Omental fat pad (tissue), 4 donors: ENCODE measurements at places on chromosomes 7 and 10. TPM values are rescaled to one million over a fixed set of nuclear protein-coding genes. Genes with fewer than 3 reads are reported as not detected.

DNA sequence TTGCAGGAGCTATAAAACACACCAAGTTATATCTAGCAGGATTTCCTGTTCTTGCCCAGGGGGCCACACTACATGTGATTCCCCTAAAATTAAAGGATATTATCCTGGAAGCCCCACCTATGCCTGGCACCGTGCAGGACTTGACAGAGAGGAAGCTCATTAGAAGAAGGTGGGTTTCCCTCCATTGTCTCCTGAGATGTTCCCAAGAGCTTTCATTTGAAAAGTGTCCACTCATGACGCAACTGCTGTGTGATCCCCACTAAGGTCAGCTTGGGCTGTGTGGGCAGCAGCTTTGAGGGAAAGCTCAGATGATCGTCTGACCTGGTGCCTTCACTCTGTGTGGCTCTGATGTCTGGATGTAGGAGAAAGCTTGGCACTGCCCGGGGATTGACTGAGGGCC lies 53.5 kb downstream of the RAMP3 start:
- no peak for DNase-seq

DNA sequence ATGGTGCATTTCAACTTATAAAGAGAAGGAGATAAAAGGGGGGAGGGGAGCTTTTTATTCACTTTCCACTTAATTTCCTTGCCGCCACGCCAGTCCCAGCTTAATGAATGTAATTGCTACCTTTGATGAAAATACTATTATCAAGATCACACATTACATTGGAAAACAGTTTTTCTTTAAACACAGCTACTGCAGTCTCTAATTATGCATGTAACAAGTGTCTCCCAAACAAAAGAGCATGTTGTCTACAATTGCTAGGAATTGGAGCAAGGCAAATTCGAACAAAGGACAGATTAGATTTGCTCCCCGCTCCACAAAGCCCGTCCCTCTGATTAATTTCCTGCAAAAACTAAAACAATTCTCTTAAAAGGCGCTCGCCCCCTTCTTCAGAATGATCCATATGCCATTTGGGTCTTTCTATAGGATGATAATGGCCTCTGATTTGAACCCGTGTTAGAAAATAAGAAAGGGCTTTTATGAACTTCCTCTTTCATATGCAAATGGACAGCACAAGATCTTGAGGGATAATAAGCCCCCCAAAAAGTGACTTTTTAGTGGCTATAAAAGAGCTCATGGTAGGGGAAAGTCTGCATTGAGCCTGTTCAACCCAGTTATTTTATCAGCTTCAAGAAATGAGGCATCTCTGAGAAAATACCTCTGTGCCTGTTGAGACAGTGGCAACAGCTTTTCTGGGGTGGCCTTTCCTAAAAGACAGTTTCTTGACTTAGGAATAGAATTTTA lies 60.6 kb downstream of the ACADSB start:
- no peak for DNase-seq

GRCh38 chr10:127420138-127420684 lies 128.9 kb upstream of the NPS start:
- no peak for DNase-seq

- no peak for DNase-seq
Observed at GRCh38 chr7:91915401-91916050, 25.1 kb upstream of the AKAP9 start.

DNA sequence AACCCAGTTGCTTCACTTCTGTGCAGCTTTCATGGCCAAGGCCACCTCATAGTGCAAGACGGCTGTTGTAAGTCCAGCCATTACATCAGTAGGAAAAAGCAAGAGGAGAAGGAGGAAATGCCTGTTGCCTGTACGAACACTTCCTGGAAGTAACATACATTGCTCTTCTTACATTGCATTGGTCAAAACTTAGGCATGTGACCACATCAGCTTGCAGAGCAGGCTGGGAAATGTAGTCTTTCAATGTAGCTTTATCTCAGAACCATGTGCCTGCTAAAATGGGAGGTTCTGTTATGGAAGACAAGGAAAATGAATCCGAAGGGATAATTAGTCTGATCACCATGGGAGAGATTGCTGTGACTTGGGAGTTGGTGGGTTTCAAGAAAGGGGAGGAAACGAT lies 4.3 kb downstream of the SLC29A3 start:
- DNase-seq: no peak

- DNase-seq: no peak
Observed at GRCh38 chr10:16271571-16271970, 165.2 kb upstream of the PTER start.

GRCh38 chr7:144820552-144820951 lies 15.3 kb downstream of the TPK1 start:
- no peak for DNase-seq

- DNase-seq: peak; percentile 50
Observed at GRCh38 chr7:974820-975681, at the start of gene COX19. Gene COX19 (minus strand): TSS chr7:975549. CDS start chr7:975509, 40 bp downstream.

- DNase-seq: no peak
Observed at GRCh38 chr7:93178213-93178612, 30.0 kb upstream of the SAMD9L start.

DNA sequence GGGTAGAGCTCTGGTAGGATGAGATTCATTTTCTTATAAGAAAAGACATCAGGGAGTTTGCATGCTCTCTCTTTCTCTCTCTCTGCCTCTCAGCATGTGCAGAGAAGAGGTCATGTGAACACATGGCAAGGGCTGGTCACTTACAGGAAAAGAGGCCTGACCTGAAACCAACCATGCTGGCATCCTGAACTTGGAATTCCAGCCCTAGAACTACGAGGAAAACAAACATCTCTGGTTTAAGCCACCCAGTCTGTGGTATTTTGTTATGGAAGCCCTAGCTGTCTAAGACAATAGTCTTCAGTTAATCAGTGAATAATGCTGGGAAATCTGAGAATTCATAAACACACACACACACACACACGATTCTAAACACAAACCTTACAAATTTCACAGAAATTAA lies 1104.2 kb upstream of the LRRN3 start:
- no peak for DNase-seq

GRCh38 chr10:110044681-110045080 lies 36.9 kb downstream of the ADD3 start:
- DNase-seq: no peak

DNA sequence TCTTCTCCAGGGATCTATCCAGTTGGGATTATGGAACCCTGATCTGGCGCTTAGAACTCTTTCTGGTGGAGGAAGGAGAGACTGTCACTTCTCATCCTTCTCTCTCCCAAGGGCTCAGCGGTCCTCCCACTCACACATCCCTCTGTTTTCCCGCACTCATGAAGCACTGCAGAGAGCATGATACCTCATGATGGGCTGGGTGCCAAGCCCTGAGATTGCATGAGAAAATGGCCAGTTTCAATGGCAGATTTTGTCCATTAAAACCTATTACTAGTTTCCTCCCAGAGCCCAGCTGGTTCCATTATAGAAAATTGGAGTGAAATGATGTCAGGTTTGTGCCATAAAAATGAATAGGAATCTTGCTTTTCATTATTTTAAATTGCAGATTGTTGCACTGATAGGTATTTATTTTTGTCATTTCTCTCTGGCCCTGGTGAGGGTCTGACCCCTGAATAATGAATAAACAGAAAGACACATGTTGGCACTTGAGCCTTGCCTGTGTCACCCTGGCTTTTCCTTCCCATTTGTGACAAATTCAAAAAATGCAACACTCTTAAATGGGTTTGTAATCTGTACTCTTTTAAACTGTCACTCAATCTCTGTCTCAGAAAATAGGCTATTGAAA lies 1151.1 kb downstream of the TYW1 start:
- DNase-seq: no peak

GIMAP1 gene
- total RNA-seq: 10.5 TPM

GIMAP4 gene
- 135 TPM for total RNA-seq

NKX2-3 gene
- 0.36 TPM for total RNA-seq

AKR1C2 gene
- 214 TPM for total RNA-seq

SH2B2 gene
- total RNA-seq: 8.2 TPM

FAS gene
- total RNA-seq: 23.3 TPM

ARMC3 gene
- total RNA-seq: not detected
